WTC11 (cell line): ENCODE measurements at places on chromosomes 5 and 9. TPM values are rescaled to one million over a fixed set of nuclear protein-coding genes. Genes with fewer than 3 reads are reported as not detected.
A peak's percentile ranks its signal among the peaks of the same experiment; 100 is the strongest.

DNA sequence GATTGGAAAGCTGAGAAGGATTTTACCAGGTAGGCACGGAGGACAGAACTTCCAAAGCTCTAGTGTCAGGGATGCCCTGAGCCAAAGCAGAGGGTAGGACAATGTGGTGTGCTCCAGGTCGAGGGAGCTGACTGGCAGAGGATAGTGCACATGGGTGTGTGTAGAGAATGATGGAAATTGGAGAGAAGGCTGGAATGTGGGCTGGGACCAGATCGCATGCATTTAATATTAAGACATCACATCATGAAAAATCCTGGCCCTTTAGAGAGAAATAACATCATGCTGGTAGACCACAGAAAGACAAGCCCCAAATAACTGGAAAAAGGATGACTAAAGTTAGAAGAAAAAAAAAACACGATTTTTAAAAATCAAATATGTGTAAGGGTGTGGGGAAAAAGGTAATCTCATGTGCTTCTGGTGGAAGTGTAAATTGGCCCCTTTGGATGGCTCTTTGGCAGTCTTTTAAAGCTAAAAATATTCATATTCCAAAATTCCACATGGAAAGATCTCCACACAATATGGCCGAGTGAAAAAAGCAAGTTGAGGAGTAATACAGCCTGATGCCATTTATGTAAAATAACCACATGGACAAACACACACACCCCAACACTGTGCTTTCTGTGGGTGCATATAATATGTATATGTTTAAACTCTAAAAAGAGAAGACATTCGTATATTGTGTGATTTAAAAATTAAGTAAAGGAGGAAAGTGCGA, 67.0 kb upstream of the TGFBR1 start:
- no peak for DNase-seq

- DNase-seq: no peak
These were observed 72.4 kb upstream of the GNAQ start for GRCh38 chr9:78103971-78104433.

DNA sequence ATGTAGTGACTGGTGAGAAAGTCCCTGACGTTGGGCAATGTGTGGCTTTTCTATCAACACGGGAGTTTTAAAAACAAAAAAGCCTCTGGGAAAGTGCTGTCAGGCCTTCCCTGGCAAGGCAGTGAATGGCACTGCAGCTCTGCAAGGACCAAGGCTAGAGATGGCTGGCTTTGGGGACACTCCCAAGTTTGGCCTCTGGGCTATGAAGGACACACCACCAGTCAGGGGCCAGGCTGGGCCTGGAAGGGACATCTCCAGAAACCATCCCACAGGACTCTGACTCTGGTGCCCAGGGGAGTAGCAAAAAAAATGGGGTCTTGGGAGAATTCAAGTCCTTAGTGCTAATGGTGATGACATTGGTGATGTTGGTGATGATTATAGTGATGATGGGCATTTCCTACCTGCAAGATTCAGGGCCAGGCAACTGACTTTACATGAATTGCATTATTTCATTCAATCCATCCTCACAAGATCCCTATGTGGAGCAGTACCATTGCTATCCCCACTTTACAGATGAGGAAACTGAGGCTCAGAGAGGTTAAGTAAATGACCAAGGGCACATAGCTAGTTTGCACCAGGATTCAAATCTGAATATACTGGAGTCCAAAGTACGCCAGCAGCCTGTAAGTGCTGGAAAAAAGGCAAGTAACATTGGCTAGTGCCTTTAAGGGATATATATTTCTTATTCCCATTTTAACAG, 2.6 kb upstream of the PPARGC1B start:
- DNase-seq: no peak

DNA sequence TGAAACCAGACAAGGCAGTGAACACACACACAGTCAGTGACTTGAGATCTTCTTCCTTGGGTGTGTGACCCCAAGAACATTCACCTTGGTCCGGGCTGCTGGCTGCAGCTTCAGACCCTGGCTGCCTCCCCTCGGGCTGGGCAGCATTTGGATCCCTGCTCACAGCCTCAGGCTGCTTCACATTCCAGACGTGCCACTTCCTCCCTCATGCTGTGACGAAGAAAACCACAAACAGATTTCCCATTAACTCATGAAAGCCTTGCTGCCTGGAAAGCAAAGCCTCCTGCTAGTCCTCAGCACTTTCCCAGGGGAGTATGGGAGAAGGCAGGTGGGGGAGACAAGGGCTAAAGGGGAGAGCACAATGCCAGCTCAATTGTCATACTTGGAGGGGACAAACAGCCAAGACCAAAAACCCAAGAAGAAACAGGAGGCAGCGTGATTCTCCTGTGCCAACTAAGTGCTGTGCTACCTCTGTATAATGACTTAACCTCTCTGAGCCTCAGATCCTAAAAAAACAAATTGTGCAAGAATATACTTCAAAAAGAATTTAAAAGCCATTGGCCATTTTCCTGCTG, 594.6 kb upstream of the BRINP1 start:
- peak; percentile 78 for DNase-seq

DNA sequence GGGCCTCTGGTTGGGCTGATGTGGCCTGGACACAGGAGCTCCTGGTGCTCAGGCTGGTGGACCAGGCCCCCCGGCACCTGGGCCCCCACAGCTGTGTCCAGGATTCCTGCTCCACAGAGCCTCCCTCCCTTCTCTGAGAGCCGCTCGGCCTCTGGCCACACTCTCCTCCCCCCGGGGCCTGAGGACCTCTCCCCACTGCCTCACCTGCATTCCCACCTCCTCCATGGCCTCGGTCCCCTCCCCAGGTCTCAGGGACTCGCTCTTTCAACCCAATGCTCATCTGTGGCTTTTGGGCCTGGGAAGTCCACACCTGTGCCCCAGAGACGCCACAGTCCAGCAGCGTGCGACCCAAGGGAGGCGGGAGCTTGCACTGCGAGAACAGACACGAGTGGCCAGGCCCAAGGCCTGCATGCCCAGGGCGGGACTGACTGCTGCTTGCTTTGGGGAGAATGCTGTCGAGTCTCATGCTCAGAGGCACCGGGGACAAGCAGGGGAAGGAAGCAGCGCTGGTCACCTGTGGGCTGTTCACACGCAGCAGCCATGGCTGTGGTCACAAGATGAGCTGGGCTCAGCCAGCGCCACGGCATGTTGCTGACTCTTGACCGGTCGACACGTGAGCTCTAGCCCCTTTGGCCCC, 14.6 kb downstream of the PAEP start:
- DNase-seq: no peak

DNA sequence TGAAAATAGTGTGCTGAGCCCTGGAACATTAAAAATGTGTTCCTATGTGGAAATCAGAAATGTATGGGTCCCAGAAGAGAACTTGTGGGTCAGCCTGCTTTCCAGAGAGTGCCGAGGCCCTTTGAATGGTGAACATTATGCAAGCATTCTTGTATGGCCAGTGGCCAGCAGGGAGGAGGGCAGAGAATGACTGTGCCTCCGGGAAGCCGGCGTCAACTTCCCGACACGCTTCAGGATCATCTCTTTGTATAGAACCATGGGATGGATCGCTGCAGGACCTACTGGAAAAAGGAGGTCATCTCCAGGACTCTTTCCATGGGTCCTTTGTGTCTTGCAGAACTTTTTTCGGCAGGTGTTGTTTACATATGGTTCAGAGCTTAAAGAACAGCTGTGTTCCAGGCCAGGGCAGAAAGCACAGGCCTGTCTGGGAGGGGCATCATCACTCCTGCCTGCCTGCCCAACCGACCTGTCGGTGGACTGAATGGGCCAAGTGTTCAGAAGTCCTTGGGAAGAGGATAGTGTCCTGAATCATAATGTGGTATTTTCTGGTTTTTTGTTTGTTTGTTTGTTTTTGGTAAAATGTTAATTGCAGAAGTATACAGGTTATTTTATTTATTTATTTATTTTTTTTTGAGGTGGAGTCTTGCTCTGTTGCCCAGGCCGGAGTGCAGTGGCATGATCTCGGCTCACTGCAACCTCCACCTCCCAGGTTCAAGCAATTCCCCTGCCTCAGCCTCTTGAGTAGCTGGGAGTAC, 9.0 kb downstream of the PRRC2B start:
- DNase-seq: no peak

- peak; percentile 35 for DNase-seq
These were observed 192.7 kb downstream of the FANCC start for GRCh38 chr9:95124582-95125367.

DNA sequence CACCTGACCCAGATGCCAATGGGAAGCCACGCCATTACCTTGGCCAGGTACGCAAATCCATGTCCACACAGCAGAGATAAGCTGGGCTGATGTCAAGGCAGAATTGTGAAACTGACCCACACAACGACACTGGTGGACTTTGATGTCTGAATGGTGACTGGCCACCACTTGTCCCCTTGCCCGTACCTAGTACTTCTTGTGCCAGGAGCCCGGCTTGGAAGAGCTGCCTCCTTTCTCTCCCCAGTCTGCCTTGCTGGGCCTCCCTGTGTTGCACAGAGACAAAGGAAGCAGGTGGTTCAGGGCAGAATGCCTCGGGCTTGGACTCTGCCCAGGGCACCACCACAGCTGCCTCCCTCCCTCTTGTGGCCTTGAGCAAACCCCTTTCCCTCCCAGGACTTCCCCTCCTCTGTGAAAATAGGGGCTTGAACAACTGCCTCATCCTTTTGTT, 23.3 kb downstream of the PTGES2 start:
- DNase-seq: no peak

DNA sequence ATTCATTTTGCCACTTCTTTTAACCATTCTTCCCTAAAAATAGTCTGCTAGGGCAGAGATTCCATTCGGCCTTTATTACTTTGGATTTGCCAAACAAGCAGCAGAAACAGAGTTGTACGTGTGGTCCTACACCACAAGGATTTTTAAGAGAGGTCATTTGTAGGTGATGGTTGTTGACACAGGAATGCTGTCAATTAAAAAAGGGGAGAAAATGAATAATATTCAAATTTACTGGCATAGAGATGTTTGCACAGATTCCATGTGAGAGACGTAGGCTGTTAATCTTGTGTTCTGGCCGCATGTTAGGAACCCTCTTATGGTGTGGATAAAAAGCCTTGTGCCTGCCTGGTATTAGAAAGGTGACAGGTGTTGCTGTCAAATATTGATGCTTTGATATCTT, 34.9 kb downstream of the TRIO start:
- no peak for DNase-seq

- no peak for DNase-seq
These were observed 55.5 kb upstream of the DMRT3 start for GRCh38 chr9:920927-921326.

- DNase-seq: no peak
These were observed 114.4 kb downstream of the PBX3 start for GRCh38 chr9:125861405-125862058.

GRCh38 chr9:27457445-27457844, 66.6 kb upstream of the IFNK start:
- DNase-seq: peak; percentile 44

DNA sequence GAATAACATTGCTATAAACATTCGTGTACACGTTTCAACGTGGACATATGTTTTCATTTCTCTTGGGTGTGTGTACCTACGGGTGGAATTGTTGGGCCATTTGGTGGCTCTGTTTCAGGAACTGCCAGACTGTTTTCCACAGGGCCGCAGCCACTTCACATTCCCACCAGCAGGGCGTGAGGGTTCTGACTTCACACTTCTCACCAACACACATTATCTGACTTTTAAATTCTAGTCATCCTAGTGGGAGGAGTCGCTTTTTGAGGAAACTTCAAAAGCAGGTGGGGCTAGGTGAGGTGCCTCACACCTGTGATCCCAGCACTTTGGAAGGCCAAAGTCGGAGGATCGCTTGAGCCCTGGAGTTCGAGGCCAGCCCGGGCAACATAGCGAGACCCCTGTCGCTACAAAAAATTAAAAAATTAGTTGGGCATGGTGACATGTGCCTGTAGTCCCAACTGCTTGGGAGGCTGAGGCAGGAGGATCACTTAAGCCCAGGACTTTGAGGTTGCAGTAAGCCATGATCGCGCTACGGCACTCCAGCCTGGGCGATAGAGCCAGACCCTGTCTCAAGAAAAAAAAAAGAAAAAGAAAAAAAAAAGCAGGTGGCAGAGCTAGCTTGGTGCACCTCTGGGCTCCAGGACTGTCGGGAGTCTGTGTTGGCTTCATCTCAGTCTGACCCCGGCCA, 28.5 kb downstream of the TSPAN17 start:
- DNase-seq: peak; percentile 72

- DNase-seq: no peak
These were observed 33.4 kb upstream of the VDAC1 start for GRCh38 chr5:134038138-134038537.

GRCh38 chr9:89743216-89743572, 138.4 kb downstream of the GADD45G start:
- no peak for DNase-seq

GRCh38 chr5:77846422-77847128, 70.4 kb upstream of the TBCA start:
- no peak for DNase-seq

The CXCL14 gene
- 0.64 to 0.87 TPM (median 0.87 TPM) in 3 replicates for total RNA-seq

The PIP5KL1 gene
- 15.8 to 20.2 TPM (median 16.8 TPM) in 3 replicates for total RNA-seq

The NDUFA8 gene
- 70.7 to 71.8 TPM (median 71.2 TPM) in 3 replicates for total RNA-seq

The C5orf52 gene
- not detected in 3 replicates for total RNA-seq

The FAM78A gene
- 3.0 to 3.5 TPM (median 3.4 TPM) in 3 replicates for total RNA-seq

The PDZD2 gene
- 7.1 to 11.4 TPM (median 7.5 TPM) in 3 replicates for total RNA-seq
